ENCODE measurements at places on chromosomes 5 and 9.

GRCh38 chr5:130708754-130709153 lies 456.3 kb downstream of the HINT1 start:
- no peak for DNase-seq

- no peak for DNase-seq
Measured at GRCh38 chr9:93224591-93224990, 40.7 kb downstream of the WNK2 start.

- DNase-seq: no peak
Measured at GRCh38 chr5:206406-206805, 11.5 kb downstream of the CCDC127 start.

- DNase-seq: no peak
Measured at GRCh38 chr5:138543730-138544104, 681 bp upstream of the ETF1 start.

DNA sequence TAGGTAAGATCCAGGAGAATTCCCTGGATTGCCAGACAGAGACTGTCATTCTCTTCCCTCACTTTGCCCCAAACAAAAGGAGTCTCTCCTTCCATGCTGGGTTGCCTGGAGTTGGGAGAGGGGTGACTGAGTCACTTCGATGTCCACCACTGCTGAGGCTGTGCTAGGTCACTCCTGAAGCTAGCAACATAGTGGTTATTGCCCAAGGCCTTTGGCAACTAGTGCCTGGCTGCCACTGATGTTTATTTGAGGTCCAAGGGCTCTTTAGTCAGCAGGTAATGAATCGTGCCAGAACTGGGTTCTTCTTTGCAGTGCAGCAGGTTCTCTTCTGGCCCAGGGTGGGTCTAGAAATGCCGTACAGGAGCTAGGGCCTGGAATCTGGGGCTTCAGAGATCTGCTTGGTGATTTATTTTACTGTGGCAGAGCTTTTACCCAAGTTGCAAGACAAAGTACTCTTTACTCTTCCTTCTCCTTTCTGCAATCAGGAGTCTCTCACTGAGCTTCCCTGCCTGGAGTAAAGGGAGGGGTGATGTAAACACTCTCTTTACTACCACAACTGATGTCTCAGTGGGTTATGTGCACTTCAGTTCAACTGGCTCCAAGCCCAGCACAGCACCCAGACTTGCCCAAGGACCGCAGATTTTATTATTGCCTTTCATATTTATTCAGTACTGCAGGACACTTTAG lies 155.7 kb upstream of the SH3GL2 start:
- DNase-seq: no peak

- no peak for DNase-seq
Measured at GRCh38 chr5:31854181-31855133, 215.5 kb downstream of the PDZD2 start.

DNA sequence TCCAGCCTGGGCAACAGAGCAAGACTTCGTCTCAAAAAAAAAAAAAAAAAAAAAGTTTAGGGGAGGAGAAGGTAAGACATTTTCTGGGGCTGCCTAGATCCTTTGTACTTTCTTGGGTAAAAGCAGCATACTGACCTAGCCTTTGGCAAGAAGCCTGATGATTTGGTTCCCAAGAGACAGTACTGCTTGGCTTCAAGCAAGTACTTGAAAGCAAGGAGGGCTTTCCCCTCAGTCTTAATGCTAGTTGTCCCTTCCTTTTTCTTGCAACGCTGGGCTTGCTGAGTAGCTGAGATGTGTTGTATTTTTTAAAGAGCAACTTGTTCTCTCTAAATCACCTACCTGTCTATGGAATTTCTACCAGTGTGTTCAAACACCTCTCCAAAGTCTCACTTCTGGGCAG lies 76.2 kb downstream of the INSYN2B start:
- no peak for DNase-seq

DNA sequence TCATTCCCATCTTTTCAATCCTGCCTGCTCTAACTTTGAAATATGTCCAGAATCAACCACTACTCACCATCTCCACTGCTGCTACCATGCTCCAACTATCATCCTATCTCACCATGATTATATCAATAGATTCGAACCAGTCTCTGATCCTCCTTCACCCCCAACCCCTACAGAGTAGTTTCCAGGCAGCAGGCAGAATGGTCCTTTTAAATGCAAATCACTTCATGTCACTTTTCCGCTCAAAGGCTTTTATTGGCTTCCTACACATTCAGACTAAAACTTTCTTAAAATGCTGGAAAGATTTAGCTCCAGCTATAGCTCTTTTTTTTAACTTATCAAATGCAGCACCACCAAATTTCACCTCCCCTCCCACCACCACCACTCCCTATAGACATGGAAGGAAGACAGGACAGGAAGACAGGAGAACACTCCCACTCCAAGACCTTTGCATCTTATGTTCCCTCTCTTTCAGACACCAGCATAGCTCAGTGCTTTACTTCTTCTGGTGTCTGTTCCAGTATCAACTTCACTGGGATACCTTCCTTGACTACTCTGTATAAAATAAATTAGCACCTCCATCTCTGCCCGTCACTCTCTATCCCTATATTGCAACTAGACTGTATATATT lies 9.9 kb upstream of the PPP2R2B start:
- no peak for DNase-seq

DNA sequence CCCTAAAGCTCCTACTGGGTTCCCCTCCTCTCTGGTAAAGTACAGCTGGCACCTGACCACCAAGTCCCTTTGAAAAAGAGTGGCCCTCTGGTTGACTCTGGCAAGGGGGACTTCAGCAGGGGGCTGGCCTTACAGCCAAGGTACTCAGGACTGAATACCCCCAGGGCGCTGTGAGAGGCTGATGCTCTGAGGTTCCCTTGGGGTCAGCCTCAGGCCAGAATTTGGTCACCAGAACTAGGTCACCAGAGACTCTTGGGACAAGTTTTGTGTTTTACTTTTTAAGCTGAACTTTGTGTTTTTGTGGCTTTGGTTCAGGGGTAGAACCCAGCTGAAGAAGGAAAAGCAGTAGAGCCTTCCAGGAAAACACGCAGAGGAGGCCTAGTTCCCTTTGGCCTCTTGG lies 23.3 kb upstream of the SMU1 start:
- no peak for DNase-seq

DNA sequence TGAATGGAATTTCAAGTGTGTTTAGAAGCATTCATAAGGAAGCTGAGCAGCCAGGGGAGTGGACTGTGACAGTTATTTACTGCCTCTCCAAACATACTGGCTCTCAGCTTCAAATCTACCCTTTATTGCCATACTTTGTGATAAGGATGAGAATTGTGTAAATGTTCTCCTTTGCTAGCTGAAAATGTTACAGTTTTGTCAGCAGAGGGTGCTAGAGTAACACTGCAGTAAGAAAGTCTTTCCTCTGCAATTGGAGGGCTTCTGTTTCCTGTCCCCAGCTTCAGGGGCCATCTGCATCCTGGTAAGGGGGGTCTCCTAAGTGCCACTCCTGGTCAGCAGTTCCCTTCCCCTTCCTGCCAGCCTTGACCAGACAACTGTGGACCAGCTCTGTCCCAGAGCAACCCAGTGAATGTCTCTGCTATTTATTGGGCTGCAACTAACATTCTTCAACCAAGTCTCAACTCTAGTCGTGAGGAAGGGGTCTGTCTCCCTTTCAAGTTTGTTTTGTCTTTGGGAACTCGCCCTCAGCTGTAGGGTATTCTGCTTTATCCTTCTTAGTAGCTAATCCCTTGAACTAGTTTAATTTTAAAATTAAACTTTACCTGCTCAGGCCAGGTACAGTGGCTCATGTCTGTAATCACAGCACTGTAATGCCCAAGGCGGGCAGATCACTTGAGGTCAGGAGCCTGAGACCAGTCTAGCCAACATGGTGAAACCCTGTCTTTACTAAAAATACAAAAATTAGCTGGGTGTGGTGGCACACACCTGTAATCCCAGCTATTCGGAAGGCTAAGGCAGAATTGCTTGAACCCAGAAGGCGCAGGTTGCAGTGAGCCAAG lies 45.3 kb downstream of the RAPGEF6 start:
- DNase-seq: no peak

GRCh38 chr5:96321345-96321744 lies 111.7 kb downstream of the PCSK1 start:
- DNase-seq: no peak

- DNase-seq: no peak
Measured at GRCh38 chr5:16784088-16784487, 152.0 kb downstream of the MYO10 start.

- DNase-seq: no peak
Measured at GRCh38 chr5:96489532-96489931, 56.5 kb upstream of the PCSK1 start.

DNA sequence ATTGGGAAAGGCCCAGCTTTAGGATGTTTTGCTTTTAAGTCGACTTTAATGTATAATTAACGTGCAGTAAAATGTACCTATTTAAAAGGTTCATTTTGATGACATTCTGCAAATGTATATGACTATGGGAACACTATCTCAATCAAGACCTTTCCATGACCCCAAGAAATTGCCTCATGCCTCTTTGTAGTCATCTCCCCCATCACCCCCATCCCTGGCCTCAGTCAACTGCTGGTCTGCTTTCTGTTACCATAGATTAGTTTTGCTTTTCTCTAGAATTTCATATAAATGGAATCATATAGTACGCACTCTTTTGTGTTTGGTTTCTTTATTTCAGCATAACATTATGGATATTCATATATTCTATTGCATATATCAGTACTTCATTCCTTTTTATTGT lies 80.7 kb upstream of the C9orf72 start:
- no peak for DNase-seq

Data from stimulated activated CD8-positive, alpha-beta memory T cell treated with anti-CD3 and anti-CD28 coated beads, Interleukin-4, amount 100 ng/mL, for 1 hour (primary cell).